ENCODE measurements at places on chromosomes 12 and 14. TPM values are rescaled to one million over a fixed set of nuclear protein-coding genes. Genes with fewer than 3 reads are reported as not detected.

The MUCL1 gene
- total RNA-seq: not detected

The CHGA gene
- total RNA-seq: not detected

The SCARB1 gene
- total RNA-seq: 79.1 TPM

The RAB35 gene
- total RNA-seq: 64.1 TPM

The MYF5 gene
- total RNA-seq: not detected

- no peak overlapping the region for H3K27ac ChIP-seq
- H3K4me1 ChIP-seq: peaks cover 21% of the 10 kb centered on the region
- no peaks in the 10 kb centered on the region for H3K36me3 ChIP-seq
- no peaks in the 10 kb centered on the region for H3K27me3 ChIP-seq
These were observed 274.7 kb downstream of the TTC6 start for GRCh38 chr14:37870170-37870569.

- H3K36me3 ChIP-seq: peaks cover 13% of the 10 kb centered on the region
- no peak overlapping the region for H3K27ac ChIP-seq
- H3K27me3 ChIP-seq: no peaks in the 10 kb centered on the region
- no peak for DNase-seq
- H3K4me3 ChIP-seq: no peak overlapping the region
- no peaks in the 10 kb centered on the region for H3K4me1 ChIP-seq
These were observed 65.8 kb downstream of the PPP2R5C start for GRCh38 chr14:101827286-101827685.

DNA sequence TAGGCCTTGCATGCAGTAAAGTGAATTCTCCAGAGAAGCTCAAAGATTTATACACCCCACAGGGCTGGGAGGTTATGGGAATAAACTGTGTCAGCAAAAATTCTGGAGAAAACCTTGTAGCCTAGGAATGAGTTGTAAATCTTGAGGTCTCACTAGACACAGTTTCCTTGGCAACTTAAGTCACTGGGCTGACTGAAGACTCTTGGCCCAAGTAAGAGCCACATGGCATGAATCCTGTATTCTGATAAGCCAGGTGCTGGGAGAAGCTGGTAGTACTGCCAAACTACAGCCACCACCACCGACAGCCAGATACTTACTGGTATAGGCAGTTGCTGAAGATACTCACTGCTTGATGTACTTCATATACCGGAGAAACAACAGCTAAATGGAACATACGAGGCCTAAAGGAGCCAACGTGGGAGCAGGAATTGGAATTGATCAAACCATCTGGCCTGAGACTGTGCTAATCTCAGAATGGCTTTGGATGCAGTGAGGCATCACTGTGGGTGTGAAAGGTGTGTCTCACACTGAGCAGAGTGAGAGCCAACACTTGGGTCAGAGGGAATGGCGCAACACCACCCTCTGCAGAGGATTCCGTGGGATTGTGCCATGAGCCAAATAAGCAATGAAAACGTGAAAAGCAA, 102.8 kb upstream of the TMCC3 start:
- H3K27me3 ChIP-seq: no peaks in the 10 kb centered on the region
- H3K27ac ChIP-seq: no peak overlapping the region
- no peaks in the 10 kb centered on the region for H3K36me3 ChIP-seq
- no peaks in the 10 kb centered on the region for H3K4me1 ChIP-seq

GRCh38 chr12:38911611-38912010, 6.2 kb upstream of the CPNE8 start:
- H3K4me1 ChIP-seq: no peaks in the 10 kb centered on the region
- H3K4me3 ChIP-seq: no peak overlapping the region
- no peaks in the 10 kb centered on the region for H3K27me3 ChIP-seq
- no peaks in the 10 kb centered on the region for H3K36me3 ChIP-seq

DNA sequence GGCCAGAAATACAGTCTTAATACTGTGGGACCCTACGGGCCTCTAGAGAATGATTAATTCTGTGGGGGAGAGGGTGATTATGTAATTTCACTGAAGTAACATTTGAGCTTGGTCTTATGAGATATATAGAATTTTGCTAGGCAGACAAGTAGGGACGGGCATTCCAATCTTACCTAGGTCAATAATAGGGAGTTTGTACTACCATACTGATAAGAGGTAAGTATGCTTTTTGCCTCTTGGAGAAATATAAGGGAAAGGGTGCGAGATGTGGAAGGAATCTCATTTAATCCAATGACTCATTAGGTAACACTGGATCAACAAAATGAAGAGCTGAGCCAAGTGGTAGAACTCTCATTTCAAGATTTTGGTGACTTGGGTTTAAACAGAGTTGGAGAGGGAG, 5.2 kb downstream of the RAB5B start:
- no peak overlapping the region for H3K4me3 ChIP-seq
- peaks cover 12% of the 10 kb centered on the region for H3K4me1 ChIP-seq
- no peaks in the 10 kb centered on the region for H3K36me3 ChIP-seq

- DNase-seq: no peak
- peaks cover 69% of the 10 kb centered on the region for H3K27me3 ChIP-seq
- H3K4me1 ChIP-seq: no peaks in the 10 kb centered on the region
- H3K27ac ChIP-seq: no peak overlapping the region
These were observed 442.6 kb downstream of the DPF3 start for GRCh38 chr14:72451054-72451972.

GRCh38 chr14:100816950-100817901, 8.7 kb upstream of the MEG3 start:
- no peak for DNase-seq
- H3K4me1 ChIP-seq: no peaks in the 10 kb centered on the region
- H3K27ac ChIP-seq: no peak overlapping the region
- no peak overlapping the region for H3K4me3 ChIP-seq
- H3K27me3 ChIP-seq: peaks cover 12% of the 10 kb centered on the region

DNA sequence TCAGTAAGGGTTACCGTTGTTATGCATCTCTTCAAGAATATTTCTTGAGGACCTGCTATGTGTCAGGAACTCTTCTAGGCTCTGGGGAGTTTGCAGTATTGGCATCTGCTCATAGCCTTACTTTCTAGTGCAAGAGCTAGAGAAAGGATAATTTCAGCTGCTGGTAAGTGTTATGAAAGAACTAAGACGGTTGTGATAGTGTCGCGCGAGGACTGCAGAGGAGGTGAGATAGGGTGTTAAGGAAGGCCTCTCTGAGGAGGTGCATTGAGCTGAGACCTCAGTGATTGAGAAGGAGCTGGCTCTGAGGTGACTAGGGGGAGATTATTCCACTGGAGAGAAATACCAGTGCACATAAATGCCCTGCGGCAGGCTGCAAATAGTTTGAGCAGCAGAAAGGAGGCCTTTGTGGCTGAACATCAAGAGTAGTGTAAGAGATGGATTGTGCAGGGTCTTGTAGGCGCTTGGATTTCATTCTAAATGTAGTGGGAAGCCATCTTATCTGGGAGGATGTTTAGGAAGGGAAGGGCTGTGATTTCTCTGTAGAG, 824 bp downstream of the DDX55 start:
- H3K4me3 ChIP-seq: peak overlapping the region; percentile 85
- no peaks in the 10 kb centered on the region for H3K27me3 ChIP-seq
- peaks cover 45% of the 10 kb centered on the region for H3K36me3 ChIP-seq
- no peak overlapping the region for H3K27ac ChIP-seq
- H3K4me1 ChIP-seq: peaks cover 6% of the 10 kb centered on the region

DNA sequence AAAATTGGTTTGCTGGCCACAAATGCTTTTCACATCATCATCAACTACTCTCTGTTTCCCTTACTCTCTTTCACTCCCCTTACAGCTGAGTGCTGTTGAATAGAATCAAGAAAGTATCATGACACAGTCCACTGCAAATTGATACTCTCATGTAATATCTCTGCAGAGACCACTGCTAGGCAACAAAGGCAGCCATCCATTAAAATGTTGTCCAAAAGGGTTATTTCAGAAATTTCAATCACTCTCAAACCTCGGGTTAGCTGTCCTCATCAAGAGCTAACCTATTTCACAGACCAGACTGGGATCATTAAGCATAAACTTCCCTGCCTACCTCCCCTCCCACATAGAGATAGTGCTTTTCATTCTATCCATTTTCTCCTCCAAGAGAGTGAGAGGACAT, 186.7 kb downstream of the PLCZ1 start:
- H3K36me3 ChIP-seq: no peaks in the 10 kb centered on the region
- no peaks in the 10 kb centered on the region for H3K27me3 ChIP-seq
- H3K4me1 ChIP-seq: peaks cover 11% of the 10 kb centered on the region
- no peak for DNase-seq
- H3K27ac ChIP-seq: no peak overlapping the region
- H3K4me3 ChIP-seq: no peak overlapping the region

GRCh38 chr14:75982266-75983018, 647 bp upstream of the TGFB3 start:
- H3K27me3 ChIP-seq: no peaks in the 10 kb centered on the region
- H3K36me3 ChIP-seq: no peaks in the 10 kb centered on the region
- peaks cover 43% of the 10 kb centered on the region for H3K4me1 ChIP-seq
- DNase-seq: peak; percentile 84

Measured in PC-3 (cell line).